ENCODE measurements at places on chromosomes 5 and 9.
A peak's percentile ranks its signal among the peaks of the same experiment; 100 is the strongest.

- DNase-seq: no peak
These were observed 11.7 kb upstream of the FGF1 start for GRCh38 chr5:142697356-142698255.

DNA sequence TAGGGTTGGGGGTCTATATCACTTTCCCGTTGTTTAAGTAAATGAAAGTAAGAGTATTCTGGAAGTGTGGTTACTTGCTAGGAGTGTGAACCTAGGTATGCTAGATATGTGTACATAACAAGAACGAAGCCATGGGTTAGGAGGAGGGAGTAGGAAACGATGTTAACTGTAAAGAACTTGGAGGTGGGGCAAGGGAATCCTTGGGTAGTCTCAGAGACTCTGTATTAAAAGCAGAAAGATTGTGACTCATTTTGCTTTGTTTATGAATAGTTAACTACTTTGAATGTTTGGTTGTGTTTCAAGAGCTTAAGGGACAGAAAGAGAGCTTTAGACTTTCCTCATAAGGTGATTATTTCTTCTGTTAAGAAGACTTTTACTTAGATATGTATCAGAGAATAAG is 59.9 kb downstream of the TMEM252 start:
- DNase-seq: no peak

- DNase-seq: no peak
These were observed 49.6 kb upstream of the ADRB2 start for GRCh38 chr5:148776780-148777179.

GRCh38 chr5:32259033-32259432 is 53.7 kb downstream of the MTMR12 start:
- no peak for DNase-seq

- DNase-seq: no peak
These were observed 21.0 kb upstream of the NSMF start for GRCh38 chr9:137479892-137480685.

DNA sequence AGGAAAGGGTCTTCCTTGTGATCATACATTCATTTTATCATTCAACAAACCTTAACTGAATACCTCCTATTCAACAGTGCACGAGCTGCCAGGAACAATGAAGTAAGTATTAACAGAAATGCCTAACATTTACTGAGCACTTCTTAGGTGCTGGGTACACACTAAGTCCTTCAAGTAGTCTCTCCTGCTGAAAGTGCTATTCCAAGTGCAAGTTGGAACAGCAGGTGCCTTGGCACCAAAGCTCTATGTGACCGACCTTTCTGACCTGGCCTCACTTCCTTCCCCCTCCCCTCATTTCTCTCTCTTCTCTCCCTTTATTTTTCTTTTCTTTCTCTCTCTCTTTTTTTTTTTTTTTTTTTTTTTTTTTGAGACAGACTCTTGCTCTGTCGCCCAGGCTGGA is 94.5 kb downstream of the GRIA1 start:
- DNase-seq: no peak

DNA sequence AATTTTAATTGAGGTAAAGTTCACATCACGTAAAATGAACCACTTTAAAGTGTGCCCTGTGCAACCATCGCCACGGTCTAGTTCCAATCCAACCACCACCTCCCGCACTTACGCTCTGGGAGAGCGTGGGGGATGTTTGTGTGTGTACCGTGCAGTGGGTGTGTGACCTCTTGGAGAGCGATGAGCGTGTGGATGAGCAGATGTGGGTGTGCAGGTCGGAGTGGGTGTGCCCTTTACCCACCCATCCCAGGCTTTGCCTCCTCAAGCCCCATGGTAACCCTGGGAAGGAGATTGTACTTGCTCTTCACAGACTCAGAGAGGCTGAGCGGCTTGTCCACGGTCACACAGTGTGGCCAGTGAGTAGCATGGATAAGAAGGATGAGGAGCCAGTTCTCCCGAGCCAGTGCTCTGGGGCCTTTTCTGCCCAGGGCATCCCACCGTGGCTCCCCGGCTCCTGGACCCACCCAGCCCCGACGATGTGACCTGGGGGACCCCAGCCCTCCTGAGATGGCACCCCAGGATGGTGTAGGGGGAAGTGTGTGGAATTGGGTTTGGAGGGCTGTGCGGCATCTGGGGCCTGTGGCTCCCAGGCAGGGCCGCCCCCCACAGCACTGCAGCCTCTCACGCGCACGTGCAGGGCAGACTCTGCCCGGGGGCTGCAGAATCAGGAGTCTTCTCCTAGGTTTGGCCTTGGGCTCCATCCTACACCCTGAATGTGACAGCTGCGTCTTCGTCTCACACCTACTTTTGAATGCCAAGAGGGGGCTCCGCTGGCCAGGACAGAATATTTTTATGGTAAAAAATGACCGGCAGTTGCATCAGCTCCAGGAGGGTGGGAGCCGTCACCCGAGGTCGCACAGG is 13.6 kb downstream of the LHX3 start:
- DNase-seq: no peak

DNA sequence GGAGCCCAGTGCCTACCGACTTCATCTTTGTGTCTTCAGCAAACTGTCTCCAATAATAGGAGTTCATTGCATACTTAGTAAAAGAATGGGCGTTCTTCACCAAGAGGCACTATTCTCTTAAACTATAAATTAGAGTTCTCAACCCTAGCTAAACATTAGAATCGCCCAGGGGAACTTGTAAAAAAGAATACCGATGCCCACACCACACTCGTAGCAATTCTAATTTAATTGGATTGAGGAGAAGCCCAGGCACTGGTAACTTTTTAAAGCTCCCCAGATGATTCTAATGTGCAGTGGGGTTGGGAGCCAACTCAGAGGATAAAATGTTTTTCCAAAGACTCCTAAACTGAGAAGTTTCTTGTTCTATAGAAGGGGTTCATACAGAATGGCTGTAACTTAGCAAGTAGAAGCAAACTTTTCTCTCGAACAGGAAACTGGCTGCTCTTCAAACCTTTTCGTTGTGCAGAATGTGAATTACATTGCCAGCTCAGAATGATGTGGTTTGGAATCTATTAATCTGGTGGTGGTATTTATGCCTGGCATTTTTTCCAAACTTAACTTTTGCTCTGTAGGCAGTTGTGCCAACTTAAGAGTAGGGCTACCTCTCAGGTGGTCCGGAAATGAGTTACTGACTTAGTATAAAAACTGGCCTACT is 26.4 kb upstream of the NFIB start:
- no peak for DNase-seq

- no peak for DNase-seq
These were observed 182.2 kb upstream of the ANKRD55 start for GRCh38 chr5:56415356-56415765.

DNA sequence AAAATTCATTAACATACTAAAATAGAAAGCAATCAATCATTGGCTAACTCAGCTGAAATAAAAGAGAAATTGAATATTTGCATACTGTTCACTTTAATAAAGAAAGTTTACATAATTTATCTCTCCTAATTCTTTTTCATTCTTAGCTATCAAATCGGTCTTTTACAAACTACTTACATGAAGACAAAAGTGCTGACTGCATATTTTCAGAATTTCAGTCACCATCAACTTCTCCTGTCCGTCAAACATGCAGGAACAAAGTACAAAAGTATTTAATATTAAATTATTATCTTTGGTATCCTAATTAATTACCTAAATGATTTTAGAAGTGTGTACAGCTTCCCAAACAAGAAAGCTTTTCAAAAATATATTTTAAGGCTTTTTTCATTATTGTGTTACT is 248.4 kb downstream of the CYLC2 start:
- no peak for DNase-seq

DNA sequence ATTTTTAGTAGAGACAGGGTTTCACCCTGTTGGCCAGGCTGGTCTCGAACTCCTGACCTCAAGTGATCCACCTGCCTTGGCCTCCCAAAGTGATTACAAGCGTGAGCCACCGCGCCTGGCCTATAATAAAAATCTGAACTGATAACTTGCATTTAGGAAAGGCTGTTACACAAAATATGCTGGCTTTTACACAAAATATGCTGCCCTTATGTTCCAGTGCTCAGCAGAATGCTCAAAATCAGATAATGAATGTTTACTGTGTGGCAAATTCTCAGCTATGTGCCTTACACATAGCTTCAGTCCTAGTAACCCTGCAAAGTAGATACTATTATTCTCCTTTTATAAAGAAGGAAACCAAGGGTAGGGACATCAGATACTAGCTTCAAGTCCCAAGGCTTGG is 141.3 kb upstream of the MSX2 start:
- no peak for DNase-seq

- DNase-seq: no peak
These were observed 116.1 kb upstream of the ZNF366 start for GRCh38 chr5:72623323-72623722.

DNA sequence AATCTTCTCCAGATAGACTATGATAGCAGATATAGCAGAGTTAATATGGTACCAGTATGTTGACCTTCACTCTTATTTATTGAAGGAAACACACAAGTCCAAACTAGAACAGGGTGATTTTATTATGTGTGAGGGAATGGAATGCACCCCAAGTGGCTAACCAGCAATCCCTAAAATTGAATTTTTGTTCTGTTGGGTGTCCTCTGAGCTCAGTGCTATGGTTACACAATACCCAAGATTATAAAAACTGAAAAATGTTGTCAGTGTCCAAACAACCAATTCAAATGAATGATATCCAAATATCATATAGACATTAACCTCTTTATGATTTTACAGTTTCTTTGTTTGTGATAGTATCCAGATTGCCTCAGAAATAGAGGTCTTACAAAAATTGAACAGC is 60.9 kb downstream of the NNT start:
- DNase-seq: no peak

DNA sequence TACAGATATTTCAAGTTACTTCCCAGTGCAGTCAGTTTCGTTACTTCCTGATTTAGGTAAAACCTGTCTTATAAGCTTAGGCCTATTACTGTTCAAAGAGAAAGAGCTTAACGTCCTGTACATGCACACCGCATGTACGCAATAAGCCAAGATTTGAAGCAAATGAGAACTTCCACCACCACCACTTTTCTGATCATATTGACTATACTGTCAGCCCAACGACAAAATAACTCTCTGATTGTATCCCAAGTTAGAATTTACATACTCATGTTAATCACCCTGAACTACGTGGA is 5.1 kb downstream of the NFIB start:
- no peak for DNase-seq

- no peak for DNase-seq
These were observed 81.4 kb downstream of the SPATA31C2 start for GRCh38 chr9:88056876-88057275.

GRCh38 chr9:72363236-72363635 is 1.8 kb downstream of the ZFAND5 start:
- no peak for DNase-seq

- DNase-seq: no peak
These were observed 67.9 kb downstream of the TNC start for GRCh38 chr9:115050002-115050490.

DNA sequence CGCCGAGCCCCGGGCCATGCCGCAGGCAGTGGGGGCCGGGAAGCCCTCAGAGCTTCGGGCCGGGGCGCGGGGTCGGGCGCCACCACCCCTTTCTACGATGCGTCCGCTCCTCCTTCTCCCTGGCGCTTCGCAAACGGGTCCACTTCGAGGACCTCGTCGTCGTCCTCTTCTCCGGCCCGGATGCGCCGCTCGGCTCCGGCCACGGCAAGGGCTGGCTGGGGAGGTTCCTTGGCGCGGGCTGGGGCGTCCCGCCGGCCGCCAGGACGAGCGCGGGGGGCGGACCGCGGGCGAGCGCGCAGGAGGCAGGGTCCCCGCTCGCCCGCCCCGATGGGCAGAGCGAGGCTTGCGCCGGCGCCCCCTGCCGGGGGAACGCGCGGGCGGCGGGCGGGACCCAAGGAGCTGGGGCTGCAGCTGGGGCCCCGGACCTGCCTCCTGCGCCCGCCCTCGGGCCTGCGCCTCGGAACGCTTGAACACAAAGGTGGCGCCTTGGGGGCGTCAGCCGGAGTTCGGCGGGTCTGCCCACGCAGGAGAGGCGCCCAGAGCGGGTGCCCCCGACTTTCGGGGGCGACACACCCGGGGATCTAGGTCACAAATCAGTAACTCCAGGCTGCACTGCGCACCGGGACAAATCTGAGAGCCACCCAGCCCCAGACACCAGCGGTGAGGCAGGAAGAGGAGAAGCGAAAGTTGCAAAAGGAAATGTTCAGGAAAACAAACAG is at the start of gene ROR2:
Gene ROR2, minus strand, starts transcription at position 283 of the 719 bp plus-strand sequence.
- DNase-seq: peak; percentile 45

- no peak for DNase-seq
These were observed 56.5 kb downstream of the JAK2 start for GRCh38 chr9:5041390-5042115.

- DNase-seq: no peak
These were observed 45.9 kb downstream of the SNX30 start for GRCh38 chr9:112796485-112796884.

GRCh38 chr9:129619787-129620668 is 873 bp downstream of the C9orf50 start:
- DNase-seq: no peak

DNA sequence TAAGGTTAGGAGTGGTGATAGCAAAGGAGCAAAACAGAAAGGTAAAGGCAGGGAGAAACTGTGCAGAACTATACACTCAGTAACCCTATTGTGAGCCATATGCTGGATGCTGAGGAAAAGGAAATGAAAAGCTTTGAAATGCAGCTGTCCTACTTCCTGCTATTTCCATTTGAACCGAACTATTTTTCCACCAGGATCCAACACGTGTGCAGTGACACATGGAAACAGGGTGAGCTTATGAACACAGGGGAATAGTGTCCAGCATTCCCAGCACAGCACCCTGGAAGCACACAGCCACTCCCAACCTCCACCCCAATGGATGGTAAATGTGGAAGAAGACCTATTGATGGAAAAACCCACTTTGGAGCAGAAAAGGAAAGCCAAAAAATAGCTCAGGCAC is 69.0 kb upstream of the SLC12A2 start:
- no peak for DNase-seq

DNA sequence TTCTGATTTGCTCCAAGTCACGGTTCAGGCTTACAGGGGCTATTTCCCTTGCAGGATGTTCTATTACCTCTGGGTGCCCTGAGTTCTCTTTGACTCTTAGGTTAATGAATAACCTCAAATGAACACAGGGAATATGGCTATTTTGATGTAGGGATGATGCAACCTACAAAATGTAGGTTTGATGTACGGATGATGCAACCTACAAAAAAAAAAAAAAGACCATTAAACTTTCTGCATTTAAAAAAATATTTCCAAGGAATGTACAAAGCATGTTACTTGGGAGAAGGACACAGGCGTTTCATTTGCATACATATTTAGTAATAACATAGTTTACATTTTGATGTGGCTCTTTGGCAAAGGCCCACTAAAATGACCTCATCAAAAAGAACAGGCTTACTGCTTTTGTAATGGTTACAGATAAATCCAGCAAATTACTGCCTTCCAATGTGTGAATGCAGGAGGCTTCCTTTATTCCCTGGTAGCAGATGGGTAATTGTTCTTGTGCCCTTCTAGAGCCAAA is 36.3 kb downstream of the ZNF474 start:
- DNase-seq: no peak

- no peak for DNase-seq
These were observed 791 bp downstream of the SLC2A8 start for GRCh38 chr9:127397646-127398274.

GRCh38 chr9:5817862-5818261 is 15.1 kb downstream of the ERMP1 start:
- no peak for DNase-seq

GRCh38 chr5:163978897-163979296 is 473.5 kb downstream of the MAT2B start:
- DNase-seq: no peak
